ENCODE measurements at places on chromosomes 5 and 9.
A peak's percentile ranks its signal among the peaks of the same experiment; 100 is the strongest.

DNA sequence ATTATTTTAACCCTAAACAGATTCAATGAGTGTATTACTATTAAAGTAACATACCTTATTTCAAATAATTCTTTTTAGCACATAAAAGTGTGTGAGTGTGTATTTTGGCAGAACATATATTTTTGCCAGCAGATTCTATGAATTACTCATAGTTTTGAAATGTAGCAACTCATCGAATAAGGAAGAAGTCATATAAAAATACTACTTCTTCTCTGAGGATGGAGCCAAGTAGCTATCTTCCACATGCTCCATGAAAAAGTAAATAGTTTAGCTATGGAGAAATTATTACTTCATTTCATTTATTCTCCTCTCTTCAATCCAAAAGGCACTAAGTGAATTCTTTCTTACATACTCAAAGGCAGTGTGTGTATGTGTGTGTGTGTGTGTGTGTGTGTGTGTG lies 1090.4 kb upstream of the CDH6 start:
- DNase-seq, result peak; percentile 63

- peak; percentile 56 for DNase-seq
These were observed 802 bp downstream of the ITGA2 start for GRCh38 chr5:52989781-52990527.

- peak; percentile 57 for DNase-seq
These were observed 121.6 kb downstream of the OXCT1 start for GRCh38 chr5:41748631-41749030.

DNA sequence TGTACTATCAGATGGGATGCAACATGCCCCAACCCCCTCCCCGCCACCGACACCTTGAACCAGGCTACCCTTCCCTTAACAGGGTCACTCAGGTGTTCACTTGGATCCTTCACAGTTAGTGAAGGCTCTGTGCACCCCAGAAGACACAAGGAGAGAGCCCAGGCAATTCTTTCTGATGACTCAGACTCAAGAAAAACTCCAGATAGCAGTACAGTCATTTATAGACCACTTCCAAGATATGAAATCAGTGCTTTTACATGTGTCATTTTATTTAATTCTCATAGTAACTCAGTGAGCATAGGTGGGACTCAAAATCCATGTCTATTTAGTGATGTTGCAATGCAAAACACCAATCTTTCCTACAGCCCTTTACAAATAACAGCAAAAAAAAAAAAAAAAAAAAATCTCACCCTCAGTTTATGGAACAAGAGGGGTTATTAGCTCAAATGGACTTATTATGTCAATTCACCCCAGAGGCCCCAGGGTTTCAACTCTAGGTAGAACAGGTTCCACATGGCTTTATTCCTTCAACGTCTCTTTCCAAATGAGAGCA lies 71.9 kb downstream of the FOXD1 start:
- peak; percentile 41 for DNase-seq

DNA sequence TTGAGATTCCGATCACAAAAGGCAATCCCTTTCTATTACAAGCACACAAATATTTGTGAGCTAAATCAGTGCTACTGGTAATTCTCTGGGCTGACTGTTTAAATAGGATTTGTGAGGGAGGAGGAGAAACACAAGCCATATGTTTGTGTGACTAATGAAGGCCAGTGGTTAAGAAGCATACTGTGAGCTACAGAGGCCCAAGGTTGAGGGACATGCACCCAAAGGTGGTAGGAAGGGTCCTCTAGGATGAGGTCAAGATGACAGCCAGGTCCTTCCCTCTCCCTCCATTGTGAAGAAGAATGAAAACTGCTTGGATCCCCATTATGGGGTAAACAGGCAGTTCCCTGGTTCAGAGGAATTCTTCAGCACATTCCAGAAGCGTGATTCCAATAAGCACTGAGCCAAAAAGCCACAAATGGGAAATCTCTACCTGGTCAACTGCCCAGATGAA lies 83.9 kb downstream of the SPOCK1 start:
- DNase-seq, result peak; percentile 70

- DNase-seq, result peak; percentile 13
These were observed 71.3 kb downstream of the KDM4C start for GRCh38 chr9:6829027-6829426.

- no peak for DNase-seq
These were observed 109.9 kb downstream of the MEGF10 start for GRCh38 chr5:127400539-127400938.

GRCh38 chr5:87170799-87171198 lies 96.9 kb upstream of the RASA1 start:
- DNase-seq, result no peak

- peak; percentile 34 for DNase-seq
These were observed 861 bp downstream of the ZFYVE16 start for GRCh38 chr5:80408484-80409366.

DNA sequence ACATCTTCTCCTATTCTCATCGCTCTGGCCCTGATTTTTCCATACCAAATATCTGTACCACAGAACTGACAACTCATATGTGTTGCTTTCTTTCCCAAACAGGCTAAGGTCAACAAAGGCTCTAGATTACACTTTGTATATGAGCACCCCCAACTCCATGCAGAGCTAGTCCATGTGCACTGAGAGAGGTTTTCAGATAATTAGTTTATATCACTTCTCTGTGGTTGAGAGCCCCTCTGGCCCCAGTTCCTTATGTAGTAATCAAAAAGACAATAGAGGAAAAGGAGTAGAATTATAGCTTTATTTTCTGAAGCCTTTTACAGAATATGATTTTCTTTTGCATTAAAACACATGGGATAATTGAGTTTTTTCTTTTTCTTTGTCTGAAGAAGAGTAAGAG lies 120.0 kb downstream of the TRIO start:
- no peak for DNase-seq

DNA sequence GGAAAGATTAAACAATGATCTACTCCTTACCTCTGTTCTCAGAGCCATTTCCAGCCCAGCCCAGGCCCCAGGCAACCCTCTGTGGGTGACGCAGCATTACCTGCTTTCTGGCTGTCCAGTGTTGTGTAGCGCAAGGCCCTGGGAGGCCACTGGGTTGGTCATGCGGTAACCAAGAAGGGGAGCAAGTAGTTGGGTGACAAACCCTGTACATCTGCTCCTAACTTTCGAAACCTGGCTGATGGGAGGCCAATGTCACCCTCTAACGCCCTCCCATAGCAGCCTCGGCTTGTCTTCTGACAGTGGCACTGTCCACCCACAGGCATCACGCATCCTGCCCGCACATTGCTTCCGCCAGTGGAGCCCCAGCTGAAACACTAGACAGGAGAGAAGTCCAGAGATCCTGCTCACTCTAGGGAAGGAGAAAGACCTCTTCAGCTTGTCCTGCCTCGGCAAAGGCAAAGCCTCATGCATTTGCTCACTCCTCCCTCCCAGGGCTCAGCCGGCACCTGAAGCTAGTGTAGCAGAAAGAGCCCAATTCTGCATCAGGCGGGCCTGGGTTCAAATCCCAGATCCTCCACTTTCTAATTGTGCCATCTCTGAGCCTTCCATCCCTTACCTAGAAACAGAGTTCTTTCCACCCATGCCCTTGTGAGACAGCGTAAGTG lies 94.6 kb downstream of the ADAMTS2 start:
- no peak for DNase-seq

GRCh38 chr5:11903614-11904264 lies 507 bp downstream of the CTNND2 start:
- DNase-seq, result no peak

- DNase-seq, result no peak
These were observed 347.7 kb downstream of the CHSY3 start for GRCh38 chr5:130251931-130252330.

- DNase-seq, result peak; percentile 97
These were observed 60.2 kb upstream of the SLC2A8 start for GRCh38 chr9:127336506-127337352.

DNA sequence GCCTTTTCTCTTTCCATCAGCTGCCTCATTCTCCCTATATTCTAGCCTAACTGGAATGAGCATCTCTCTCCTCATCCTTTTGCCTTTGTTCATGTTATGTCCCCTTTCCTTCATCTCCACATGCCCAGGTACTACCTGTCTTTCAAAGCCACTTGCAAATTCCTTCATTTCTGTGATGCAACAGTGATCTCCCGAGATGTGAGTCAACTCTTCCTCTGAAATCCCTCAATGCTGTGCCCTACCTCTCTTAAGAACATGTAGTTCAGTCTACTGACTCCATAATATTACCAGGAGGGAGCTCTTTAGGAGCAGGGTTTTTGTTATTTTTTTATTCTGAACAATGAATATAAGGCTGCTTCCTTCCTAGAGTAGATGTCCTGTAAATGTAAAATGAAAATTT lies 91.6 kb downstream of the ZNF462 start:
- peak; percentile 21 for DNase-seq

GRCh38 chr5:58752104-58752503 lies 169.2 kb downstream of the RAB3C start:
- no peak for DNase-seq

DNA sequence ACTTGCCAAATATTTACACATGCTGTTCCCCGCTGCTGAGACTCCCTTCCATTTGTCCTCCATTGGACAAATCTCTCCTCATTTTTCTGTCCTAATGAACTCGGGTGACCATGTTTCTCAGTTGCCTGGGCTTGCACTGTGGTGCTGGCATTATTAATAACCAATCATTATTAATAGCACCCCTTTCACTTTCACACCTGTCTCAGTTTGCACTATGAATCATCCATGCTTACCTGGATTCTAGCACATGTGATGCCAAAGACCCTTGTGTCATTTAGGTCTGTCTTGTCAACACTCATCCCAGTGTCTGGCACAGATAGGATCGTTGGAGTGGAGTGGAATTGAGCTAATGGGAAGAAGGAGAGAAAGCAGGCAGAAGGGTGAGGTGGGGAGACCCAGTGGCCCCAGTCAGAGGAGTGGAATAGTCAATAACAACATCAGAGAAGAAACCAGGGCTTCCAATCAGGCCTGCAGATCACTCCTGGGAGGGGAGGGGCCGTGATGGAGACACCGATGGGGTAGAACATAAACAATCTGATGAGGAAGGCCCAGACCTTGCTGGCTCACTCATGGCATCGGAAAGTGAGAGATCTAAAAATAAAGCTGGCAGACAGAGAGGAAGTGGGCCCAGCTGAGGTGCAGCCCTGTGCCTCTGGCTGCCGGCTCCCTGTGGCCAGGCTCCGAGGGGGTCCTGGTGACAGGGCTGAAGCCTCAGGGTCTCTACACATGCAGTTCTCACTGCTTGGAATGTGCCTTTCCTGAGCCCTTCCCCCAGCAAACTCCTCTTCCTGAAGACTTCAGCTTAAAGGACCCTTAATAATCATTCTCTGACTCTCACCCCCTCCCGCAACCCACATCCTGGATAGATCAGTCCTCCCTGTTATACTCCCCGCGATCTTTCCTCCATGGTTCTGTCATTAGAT lies 33.5 kb upstream of the CRB2 start:
- no peak for DNase-seq

Data from fibroblast of pulmonary artery (primary cell).